Nephron progenitor cell (in vitro differentiated cells): ENCODE measurements at places on chromosomes 13 and 19.

DNA sequence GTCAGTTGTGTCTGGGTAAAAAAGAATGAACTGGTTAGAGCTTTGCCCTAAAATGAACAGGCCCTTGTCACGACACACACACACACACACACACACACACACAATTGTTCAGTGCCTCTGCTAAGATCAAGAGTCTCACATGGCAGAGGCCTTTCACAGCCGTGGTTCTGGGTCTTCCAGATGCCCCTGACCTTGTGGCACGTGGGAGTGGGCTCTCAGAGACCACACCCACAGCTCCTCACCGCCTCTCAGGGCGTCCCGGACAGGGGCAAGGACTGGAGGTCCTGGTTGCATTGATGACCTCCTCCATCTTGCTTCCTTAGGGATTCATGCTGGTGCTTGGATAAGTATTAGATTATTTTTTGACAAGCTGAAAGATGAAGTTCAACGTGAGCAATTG is 101.0 kb downstream of the HSPH1 start:
- DNase-seq = no peak

DNA sequence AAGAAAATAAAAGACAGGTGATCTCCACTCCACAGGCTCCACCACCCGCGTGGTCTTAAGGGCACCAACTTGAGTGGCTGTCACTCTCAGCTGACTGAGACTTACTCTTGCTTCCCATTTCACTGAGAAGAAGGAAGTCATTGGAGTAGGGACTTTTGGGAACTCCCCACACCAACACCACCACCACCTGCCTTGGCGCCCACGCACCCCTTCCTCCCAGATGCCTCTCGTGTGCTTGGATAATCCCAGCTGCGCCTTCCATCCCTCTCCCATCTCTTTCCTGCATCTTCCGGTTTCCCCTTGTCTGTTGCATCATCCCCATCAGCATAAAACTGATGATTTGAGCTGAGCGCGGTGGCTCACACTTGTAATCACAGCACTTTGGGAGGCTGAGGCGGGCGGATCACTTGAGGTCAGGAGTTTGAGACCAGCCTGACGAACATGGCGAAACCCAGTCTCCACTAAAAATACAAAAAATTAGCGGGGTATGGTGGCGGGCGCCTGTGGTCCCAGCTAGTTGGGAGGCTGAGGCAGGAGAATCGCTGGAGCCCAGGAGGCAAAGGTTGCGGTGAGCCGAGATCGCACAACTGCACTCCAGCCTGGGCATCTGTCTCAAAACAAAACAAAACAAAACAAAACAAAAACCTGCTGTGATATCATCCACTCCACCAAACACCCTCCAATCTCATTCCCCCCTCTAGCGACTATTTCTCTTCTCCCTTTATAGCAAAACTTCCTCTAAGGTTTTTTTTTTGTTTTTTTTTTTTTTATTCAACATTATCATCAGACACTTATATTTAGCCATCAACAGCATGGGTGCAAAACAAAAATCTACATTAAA is 25.5 kb downstream of the AP2S1 start:
- DNase-seq = no peak

DNA sequence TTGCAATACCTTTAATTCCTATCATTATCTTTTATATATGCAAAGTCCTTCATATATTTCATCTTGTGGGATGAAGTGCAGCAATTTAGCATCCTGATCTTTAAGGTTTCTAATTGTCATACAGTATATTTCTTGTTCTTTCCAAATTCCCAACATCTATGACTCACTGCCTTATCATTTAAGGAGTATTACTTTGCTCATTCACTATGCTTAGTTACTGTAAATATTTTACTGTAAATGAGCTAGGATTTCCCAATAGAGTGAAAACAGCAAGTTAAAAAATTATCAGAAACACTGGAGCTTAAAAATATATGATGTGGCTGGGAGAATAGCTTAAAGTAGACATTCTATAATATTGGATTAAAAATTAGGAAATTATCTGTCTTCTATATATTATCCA is 69.9 kb downstream of the SLITRK6 start:
- no peak for DNase-seq

GRCh38 chr13:60230593-60230992 is 66.9 kb upstream of the DIAPH3 start:
- no peak for DNase-seq

DNA sequence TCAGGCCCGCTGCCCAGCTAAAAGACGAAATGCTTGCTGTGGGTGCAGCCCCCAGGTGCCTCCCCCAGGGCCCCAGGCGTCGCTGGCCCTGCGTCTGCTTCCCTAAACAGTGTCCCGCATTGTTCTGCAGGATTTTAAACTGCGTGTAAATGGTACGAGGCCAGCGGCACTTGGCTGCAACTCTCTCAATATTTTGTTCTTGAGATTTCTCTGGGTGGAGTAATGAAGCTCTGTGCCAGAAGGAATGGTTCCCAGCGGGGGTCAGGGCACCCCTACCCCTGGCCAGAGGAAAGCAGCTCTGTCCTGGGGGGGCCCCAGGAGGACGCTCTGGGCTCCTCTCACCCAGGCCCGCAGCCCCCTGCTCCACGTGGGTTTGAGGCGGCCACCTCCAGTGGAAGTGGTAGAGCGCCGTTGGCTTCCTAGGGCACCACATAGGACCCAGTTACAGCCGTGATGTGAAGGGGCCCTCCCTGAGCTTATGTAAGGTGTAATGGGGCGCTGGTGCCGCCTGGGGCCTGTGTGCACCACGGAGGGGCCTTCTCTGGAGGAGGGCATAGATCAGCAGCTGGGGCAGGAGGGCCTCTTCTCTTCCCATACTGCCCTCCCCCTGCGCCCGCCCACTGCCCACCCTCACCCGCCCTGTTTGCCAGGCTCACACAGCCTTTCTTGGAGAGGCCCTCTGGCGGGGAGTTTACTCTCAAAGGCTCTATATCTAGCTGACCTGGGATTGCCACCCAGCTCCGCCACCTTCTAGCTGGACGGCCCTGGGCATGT is 19.8 kb downstream of the PAK4 start:
- DNase-seq = no peak

DNA sequence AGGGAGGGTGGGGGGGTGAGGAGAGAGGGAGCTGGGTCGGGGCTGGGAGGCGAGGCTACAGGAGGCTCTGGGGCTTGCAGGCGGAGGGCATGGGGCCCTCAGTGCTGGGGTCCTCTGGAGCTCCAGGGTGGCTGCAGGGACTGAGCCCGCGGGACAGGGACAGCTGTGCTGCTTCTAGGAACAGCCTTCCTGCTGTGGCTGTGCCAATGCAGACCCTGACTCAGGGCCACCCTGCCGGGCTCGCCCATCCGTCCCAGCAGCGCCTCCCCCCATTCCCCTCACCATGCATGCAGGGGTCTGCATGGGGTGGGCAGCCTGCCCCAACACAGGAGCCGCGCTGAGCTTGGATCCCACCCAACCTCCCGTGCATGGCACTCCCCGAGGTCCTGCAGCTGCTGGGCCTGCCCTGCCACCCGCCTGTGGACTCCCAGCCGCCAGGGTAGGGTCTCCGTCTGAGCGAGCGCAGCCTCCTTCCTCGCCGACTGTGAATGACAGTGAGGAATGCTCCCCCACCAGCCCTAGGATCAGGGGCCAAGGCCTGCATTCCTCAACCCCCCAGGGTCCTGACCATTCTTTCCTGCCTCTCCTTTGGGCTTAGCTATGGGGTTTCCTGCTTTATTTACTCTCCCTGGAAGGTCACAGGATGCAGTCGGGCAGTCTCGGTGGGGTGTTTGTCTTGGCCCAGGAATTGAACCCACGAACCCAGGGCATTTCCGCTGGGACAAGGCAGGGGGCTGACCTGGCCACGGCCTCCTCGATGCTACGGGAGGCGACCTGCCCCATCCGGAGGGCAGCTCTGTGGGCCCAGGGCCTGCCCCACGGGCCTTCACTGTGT is 23.4 kb downstream of the CEBPG start:
- peak; percentile 58 for DNase-seq

DNA sequence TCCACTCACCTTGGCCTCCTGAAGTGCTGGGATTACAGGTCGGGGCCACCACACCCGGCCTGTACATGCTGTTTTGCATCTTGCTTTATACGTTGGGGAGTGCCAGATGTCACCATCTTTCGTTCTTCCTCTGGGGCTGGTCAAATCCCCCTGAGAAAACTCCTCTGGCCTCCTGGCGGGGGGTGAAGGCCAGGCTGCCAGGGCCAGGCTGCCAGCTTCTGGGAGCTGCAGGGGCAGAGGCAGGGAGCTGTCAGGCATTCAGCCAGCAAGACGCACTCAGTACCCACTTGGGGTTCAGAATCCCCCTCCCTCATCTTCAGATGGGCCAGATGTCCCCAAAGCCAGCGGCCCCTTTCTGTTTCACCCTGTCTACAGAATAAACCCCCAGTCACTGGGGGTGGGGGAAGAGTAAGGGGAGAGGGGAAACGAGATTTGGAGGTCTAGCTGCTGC is 16.1 kb downstream of the ZSWIM9 start:
- no peak for DNase-seq

GRCh38 chr13:69264362-69265334 is 843.0 kb upstream of the ATXN8OS start:
- DNase-seq = no peak

DNA sequence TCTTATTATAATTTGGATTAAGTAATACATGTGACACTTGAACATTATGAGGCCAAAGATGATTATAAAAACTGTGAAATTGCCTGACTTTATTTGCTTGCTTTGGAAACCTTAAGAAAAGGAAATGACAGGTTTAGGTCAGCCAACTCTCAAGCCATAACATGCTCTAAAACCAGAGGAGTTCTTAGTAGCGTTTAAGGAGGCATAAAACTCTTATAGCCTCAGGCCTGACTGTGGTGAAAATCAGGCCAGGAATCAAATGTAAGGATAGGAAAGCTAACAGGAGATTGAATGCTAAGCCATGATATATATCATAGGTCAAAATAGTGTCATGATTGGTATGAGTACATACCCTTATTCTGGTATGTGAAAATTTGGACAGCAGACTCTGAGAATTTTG is 1142.4 kb upstream of the MIR17HG start:
- no peak for DNase-seq

DNA sequence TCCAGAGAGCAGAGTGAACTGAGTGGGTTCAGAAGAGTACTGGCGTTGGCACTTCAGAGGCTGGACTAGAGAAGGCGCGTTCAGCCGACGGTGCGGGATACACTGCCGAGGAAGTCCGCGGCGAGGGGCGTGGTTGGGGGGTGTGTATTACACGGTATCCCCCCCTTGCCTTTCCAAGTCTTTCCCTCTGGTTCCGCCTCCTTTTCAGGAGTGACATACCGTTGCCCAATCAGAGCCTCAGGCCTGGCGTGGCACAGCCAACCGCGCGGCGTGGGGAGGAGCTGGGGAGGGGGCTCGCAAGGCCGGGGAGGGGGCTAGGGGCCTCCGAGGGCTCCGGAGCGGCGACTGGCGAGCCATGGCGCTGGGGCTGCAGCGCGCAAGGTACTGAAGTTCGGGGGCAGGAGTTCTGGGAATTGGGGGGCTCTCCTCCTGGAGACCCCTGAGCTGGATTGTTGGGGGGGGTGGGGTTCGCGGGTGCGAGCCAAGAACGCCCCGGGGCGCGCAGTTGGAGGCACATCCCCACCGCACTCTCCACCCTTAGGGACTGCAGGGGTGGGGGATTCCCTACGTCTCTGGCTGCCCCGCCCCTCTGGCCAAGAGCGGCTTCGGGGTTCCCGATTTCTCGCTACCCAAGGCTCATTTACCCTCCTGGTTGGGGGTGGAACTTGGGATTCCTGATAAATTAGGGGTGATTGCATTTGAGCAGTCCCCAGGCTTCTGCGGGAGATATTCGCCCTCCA is at the start of gene HIF3A:
Gene HIF3A, plus strand, starts transcription at position 321 of the 740 bp plus-strand sequence. Its CDS starts 35 bp downstream, at position 356.
- peak; percentile 95 for DNase-seq
